ENCODE measurements at places on chromosomes 12 and 14.

DNA sequence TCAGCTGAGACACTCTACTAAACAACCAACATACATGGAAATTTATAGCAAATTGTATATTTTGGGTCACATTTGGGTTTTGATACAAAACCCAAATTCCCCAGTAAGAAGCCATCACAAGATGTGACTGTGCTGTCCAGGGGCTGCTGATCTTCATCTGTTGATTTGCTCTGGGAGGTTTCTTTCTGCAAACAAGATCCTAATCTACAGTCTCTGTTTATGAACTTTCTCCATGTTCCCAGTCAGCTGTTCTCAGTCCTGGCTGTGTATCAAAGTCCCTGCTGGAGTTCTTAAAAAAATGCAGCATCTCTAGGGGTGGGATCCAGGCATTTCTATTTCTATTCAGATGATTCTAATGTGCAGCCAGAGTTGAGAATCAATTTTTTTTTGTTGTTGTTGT is 85.1 kb downstream of the ATP23 start:
- no peak for DNase-seq

DNA sequence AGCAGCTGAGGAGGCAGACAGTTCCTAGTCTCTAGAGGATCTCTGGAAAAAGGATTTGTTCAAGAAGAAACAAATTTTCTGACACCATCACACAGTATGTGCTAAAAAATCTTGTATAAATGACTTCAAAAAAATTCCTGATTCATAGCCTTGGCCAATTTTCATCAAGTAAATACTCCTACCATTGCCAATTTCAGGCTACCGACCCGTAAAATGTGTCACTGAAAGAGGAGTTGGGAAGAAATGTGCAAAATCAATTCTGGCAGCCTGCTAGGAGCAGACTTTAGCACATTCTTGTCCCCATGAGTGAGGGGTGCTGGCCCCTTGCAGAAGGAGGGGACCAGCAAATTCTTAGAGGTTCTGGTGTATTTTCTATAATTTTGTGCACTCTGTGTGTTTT is 109.4 kb downstream of the TMEM30B start:
- no peak for DNase-seq

DNA sequence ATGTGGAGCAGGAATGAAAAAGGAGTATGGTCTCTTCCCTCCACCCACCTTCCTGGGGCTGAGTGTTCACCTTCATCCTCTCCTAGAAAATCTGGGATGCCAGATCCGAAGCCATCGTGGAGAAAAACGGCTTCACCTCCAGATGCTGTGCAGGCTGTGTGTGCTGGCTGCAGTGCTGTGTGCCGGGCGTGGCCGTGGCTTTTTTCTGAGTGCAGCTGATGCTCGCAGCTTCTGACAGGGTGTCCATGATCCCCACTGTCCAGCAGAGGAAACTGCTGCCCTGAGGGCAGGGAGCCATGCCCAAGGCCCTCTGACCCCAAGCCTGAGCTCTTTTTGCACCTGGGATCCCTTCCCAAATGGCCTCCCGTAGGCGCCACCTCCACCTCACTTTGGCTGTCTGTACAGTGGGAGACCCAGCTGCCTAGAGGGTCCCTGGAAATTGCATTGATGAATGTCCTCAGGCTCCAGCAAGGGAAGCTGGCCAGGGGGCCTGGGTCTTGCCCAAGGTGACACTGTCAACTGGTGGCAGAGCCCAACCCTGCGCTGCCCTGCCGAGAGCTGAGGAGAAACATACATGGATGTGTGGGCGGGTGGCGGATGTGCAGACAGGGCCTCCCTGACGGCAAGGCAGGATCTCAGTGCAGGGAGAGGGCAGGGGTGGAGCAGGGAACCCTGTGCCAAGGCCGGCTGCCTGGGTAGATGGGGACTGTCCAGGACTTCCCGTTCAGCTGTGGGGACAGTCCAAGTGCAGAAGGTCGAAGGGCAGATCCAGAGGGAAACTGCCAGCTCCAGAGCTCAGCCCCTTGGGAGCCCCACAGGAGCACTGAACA is 53.3 kb downstream of the BEGAIN start:
- no peak for DNase-seq

DNA sequence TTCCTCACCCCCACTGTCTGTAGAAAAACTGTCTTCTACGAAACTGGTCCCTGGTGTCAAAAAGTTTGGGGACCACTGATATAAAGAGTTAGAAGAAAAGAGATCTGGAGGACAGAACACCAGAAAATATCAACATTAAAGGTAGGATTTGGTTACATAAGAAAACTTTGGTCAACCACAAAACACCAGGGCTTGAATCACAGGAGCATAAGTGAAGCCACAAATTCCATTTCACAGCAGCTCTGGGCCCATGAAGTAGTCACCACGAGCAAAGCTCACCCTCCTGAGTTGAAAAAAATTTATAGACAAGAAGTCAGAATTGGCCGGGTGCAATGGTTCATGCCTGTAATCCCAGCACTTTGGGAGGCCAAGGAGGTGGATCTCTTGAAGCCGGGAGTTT is 19.4 kb downstream of the RALGAPA1 start:
- DNase-seq: no peak

- no peak for DNase-seq
These were observed 57.9 kb downstream of the PPP2R5C start for GRCh38 chr14:101819251-101819990.

- peak; percentile 12 for DNase-seq
These were observed 710 bp upstream of the BMAL2 start for GRCh38 chr12:27331927-27332324.

GRCh38 chr12:98939926-98940325 is 294.8 kb downstream of the APAF1 start:
- DNase-seq: no peak

GRCh38 chr12:57044468-57044867 is 5.5 kb downstream of the MYO1A start:
- DNase-seq: no peak

- no peak for DNase-seq
These were observed 2.0 kb upstream of the EMP1 start for GRCh38 chr12:13194401-13195110.

DNA sequence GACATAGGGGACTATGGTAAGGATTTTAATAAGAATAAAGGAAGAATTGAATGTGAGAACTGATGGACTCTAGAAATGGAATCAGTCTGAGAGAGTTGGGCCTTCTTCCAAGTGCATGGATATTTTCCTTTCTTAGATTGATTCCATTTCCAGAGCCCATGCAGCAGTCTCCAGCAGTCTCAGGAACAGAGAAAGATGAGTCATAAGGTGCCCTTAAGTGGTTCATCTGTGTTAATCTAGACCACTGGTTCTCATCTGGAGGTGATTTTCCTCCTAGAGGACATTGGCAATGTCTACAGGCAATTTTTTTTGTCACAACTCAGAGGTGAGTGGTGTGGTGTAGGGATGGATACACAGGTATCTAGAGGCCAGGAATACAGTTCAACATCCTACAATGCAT is 25.9 kb downstream of the TRIM9 start:
- no peak for DNase-seq

GRCh38 chr14:88618476-88618875 is 55.6 kb downstream of the ZC3H14 start:
- no peak for DNase-seq

DNA sequence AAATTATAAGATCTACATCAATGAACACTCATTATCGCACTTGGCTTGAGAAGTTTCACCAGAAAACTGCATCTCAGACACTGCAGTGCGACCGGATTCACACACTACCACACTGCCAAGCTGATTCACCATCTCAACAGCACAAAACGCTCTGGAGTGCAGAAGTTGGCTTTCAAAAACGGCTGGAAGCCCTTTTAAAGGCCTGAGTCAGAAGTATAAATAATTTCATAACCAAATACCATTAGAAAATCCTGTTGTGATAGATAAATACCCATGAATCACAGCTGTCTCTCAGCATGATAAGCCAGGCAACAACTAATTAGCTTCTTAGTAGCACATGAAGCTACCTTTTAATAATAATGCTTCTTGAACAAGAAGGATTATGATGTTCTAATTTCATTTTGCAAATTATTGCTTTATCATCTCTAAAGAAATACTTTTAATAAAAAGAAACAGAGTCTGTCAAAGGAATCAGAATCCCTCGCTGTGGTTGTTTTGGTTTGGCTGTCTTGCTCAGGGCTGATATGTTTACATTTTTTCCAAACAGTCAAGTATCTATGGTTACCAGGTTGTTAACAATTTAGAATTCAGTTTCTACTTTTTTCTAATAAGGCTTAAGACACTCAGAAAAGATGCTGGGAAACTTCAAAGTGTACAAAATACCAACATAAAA is 51.2 kb downstream of the SLC2A13 start:
- no peak for DNase-seq

- no peak for DNase-seq
These were observed 576.5 kb downstream of the MED13L start for GRCh38 chr12:115700896-115701465.

GRCh38 chr12:52268212-52268611 is 6.2 kb upstream of the KRT86 start:
- no peak for DNase-seq

- no peak for DNase-seq
These were observed 14.3 kb downstream of the EXOC3L4 start for GRCh38 chr14:103108749-103109207.

DNA sequence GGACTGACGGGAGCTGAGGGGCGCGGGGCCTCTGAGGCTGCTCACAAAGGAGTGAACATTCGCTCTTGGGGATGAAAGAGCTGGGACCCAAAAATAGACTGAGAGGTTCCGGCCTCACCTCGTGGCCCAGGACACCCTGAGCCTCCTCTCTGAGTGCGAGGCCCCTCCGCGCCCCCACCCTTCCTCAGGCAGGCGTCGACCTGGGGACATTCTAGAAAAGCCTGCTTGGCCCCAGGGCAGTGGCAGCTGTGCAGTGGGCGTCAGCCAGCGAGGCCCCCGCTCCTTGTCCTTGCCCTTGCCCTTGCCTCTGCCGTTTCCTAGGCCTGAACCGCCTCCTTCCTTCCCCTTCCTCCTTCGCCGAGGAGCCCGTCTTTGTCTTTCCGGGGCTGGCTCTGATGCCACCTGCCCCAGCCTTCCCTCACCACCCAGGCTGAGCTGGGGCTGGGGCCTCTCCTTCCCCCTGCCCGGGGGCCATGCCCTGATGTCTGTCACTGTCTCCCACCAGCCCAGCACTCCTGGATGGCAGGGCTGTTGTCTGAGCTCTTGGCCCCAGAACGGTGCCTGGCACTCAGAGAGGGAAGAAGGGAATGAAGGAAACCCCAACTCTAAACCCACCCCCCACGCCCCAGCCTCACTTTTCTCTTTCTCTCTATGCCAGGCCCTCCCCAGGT is 208.2 kb upstream of the RTL1 start:
- no peak for DNase-seq

DNA sequence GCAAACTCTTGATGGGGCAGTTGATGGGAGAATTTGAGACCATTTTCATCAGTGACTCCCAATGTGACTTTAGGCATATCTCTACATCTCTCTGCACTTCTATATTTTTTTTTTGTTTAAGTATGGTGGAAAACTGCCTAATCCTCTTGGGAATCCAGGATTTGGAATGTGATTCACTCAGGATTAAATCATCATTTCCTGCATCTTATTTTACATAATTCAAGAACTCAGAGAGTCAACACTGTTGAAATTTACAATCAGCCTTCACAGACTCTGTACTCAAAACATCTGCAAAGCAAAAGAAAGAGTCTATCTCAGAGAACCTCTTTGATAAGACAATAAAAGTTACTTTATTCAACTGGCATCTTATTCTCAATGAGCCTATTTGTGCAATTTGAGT is 260.7 kb upstream of the NOS1 start:
- DNase-seq: no peak

- DNase-seq: no peak
These were observed 46.3 kb upstream of the KICS2 start for GRCh38 chr12:64268409-64268808.

DNA sequence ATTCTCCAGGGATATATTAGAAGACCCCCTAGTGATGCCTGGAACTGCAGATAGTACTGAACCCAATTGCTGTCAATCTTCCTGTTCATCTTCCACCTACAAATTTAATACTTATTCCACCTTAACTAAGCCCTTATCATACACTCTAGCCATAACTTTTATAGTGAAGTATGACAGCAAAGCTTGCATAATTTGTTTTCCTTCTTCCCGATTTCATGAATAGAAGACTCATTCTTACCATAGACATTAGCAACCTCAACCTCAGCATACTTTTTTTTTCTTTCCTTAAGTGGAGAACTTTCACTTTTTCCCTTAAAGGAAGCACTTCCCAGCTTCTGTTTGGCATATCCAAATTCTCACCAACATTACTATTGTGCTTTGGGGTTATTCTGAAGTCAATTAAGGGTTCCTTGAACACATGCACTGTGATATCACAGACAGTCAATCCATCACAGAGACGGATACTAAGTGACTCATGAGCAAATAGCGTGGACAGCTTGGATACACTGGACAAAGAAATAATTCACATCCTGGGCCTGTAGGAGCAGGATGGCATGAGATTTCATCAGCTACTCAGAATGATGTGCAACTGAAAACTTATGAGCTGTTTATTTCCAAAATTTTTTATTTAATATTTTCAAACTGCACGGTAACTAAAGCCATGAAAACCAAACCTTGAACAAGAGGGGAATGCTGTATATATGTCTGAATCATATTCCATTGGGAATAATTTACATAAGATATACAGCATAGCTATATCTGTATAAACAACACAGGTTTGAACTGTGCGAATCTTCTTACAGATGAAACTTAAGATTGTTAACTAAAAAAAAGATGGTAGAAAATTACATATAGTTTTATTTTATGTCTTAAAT is 63.9 kb downstream of the SYT1 start:
- no peak for DNase-seq

- DNase-seq: no peak
These were observed 5.2 kb downstream of the P2RX4 start for GRCh38 chr12:121214855-121215745.

GRCh38 chr12:10283027-10283426 is 24.6 kb upstream of the KLRD1 start:
- no peak for DNase-seq

DNA sequence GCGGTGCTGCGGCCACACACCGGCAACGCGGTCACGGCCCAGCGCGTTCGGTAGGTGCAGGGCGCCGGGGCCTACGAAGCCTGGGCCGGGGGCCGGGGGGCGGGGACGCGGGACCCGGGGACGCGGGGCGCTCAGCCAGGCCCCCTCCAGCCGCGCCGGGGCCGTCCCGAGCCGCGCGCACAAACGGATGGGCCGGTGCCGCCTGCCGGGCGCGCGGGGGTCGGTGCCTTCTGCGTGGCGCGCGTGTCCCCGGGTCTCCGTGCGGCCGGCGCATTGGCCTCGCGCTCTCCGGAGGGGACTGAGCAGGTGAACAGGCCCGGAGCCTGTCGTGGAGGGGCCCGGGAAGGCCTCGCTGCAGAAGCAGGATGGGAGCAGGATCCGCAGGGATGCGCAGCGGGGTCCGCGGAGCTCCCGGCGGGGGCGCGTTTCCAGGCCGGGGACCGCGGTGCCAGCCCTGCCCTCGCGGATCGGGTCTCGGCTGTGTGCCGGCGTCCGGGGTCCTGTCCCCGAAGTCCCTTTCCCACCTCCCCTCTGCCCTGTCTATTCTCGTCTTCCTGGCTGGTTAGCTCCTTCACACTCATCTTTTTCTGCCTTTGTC is 421 bp downstream of the GLT1D1 start:
- no peak for DNase-seq

- DNase-seq: no peak
These were observed 12.9 kb downstream of the LRIG3 start for GRCh38 chr12:58907391-58907790.

Data from hematopoietic multipotent progenitor cell treated with erythropoietin and hydrocortisone succinate and interleukin-3 and kit ligand, for 8 days (in vitro differentiated cells).